ENCODE measurements at places on chromosomes 3 and 15. TPM values are rescaled to one million over a fixed set of nuclear protein-coding genes. Genes with fewer than 3 reads are reported as not detected.

ZPLD1 gene
- total RNA-seq, result 0.10 TPM

CADM2 gene
- 1.1 TPM for total RNA-seq

- H3K27ac ChIP-seq, result no peak overlapping the region
- no peak for DNase-seq
- H3K4me1 ChIP-seq, result peaks cover 12% of the 10 kb centered on the region
- no peaks in the 10 kb centered on the region for H3K36me3 ChIP-seq
- H3K4me3 ChIP-seq, result no peak overlapping the region
Observed at GRCh38 chr3:4426782-4427344, 40.2 kb downstream of the SUMF1 start.

DNA sequence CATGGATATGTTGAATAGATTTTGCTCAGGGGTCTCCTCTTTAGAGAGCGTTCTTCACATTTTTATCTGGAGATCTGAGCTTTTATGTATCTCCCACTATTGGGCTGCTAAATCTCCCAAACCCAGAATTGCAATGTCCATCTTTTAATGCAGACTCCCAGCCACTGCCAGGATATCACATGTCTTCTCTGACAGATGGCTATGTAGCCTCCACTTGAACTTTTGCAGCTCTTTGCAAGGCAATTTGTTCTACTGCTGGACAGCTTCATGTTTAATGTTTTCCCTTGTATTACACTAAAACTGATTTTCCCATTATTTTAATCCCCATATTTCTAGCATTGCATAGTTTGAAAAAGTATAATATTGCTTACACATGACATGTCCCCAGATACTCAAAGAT is 177.2 kb downstream of the LPP start:
- no peak overlapping the region for H3K4me3 ChIP-seq
- no peaks in the 10 kb centered on the region for H3K27me3 ChIP-seq
- no peaks in the 10 kb centered on the region for H3K36me3 ChIP-seq
- DNase-seq, result no peak
- no peak overlapping the region for H3K27ac ChIP-seq

SIDT1 gene
- total RNA-seq, result 0.71 TPM

PTPRG gene
- 73.3 TPM for total RNA-seq

QTRT2 gene
- 45.5 TPM for total RNA-seq

GRCh38 chr3:39762537-39763070 is 46.8 kb upstream of the MYRIP start:
- H3K27ac ChIP-seq, result no peak overlapping the region
- H3K4me3 ChIP-seq, result no peak overlapping the region
- no peaks in the 10 kb centered on the region for H3K36me3 ChIP-seq
- no peak for DNase-seq
- H3K4me1 ChIP-seq, result no peaks in the 10 kb centered on the region
- H3K27me3 ChIP-seq, result no peaks in the 10 kb centered on the region

GRCh38 chr3:70386846-70387245 is 74.4 kb upstream of the MDFIC2 start:
- H3K36me3 ChIP-seq, result no peaks in the 10 kb centered on the region
- no peak for DNase-seq
- H3K4me1 ChIP-seq, result no peaks in the 10 kb centered on the region
- H3K4me3 ChIP-seq, result no peak overlapping the region
- H3K27ac ChIP-seq, result no peak overlapping the region

DNA sequence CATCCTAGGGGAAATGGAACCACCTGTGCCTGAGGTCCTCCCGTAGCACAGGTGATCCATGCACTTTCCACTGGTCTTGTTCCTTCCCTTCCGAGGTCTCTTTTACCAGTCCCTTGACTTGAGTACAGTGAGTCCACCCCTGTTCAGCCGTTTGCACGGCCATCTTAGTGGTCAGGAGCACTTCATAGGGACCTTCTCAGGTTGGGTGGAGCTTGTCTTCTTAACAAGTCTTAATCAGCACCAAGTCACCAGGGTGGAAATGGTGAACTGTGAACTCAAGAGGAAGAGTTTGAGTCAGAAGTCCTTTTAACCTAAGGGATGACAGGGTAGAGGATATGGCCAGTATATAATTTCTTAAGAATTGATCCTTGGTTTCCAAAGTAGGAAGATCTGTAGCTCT is 21.4 kb downstream of the ARL8B start:
- no peaks in the 10 kb centered on the region for H3K36me3 ChIP-seq
- H3K4me3 ChIP-seq, result no peak overlapping the region
- H3K27ac ChIP-seq, result no peak overlapping the region
- no peak for DNase-seq
- no peaks in the 10 kb centered on the region for H3K27me3 ChIP-seq
- H3K4me1 ChIP-seq, result peaks cover 38% of the 10 kb centered on the region

ROPN1 gene
- total RNA-seq, result not detected

DNA sequence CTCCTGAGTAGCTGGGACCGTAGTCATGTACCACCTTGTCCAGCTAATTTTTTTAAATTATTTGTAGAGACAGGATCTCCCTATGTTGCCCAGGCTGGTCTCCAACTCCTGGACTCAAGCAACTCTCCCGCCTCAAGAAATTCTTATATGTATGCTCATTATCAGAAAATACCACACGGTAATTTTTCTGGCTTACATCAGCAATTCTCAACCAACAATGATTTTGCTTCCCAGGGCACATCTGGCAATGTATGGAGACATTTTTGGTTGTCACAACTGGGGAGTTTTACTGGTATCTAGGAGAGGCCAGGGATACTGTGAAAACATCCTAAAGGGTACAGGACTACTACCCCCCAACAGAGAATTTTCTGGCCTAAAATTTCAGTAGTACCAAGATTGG is 10.8 kb downstream of the SRP14 start:
- H3K27me3 ChIP-seq, result no peaks in the 10 kb centered on the region
- no peak overlapping the region for H3K27ac ChIP-seq
- H3K36me3 ChIP-seq, result peaks cover 57% of the 10 kb centered on the region
- H3K4me3 ChIP-seq, result no peak overlapping the region
- DNase-seq, result no peak

FBXO40 gene
- total RNA-seq, result not detected

GRCh38 chr15:80170596-80170995 is 17.8 kb downstream of the FAH start:
- H3K4me1 ChIP-seq, result peaks cover 7% of the 10 kb centered on the region
- H3K4me3 ChIP-seq, result no peak overlapping the region
- DNase-seq, result peak; percentile 5

DNA sequence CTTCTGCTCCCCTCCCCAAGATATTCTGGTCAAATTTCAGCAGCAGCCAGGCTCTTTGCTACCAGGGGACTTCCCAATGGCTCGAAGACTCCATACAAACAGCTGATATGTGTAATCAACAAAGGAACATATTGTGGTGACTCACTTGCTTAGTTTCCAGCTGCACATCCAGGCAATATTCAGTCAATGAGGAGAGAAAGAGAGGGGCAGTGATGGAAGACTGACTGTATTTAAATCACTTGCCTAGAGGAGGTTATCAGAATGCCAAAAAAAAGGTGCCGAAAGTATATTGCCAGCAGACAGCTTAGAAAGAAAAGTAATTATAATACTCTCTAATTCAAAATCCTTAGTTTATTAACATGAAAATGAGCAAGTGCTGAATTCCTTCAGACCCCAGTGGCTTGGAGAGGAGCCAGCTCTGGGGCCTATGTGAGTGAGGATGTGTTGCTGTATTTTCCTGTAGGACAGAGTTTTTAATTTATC is 236.5 kb downstream of the LRTM1 start:
- H3K4me1 ChIP-seq, result no peaks in the 10 kb centered on the region
- H3K4me3 ChIP-seq, result no peak overlapping the region
- no peaks in the 10 kb centered on the region for H3K27me3 ChIP-seq
- H3K27ac ChIP-seq, result no peak overlapping the region
- no peak for DNase-seq

Data from adrenal gland (tissue), 19 donors.